NCI-H1417 (cell line): ENCODE measurements at places on chromosomes 7 and 10.

GRCh38 chr10:12158111-12158510 lies 28.6 kb downstream of the SEC61A2 start:
- no peak for DNase-seq

- DNase-seq, result no peak
Observed at GRCh38 chr7:151699928-151700319, 177.0 kb downstream of the PRKAG2 start.

- peak; percentile 19 for DNase-seq
Observed at GRCh38 chr10:53952698-53953630, 848.1 kb downstream of the PCDH15 start.

- DNase-seq, result no peak
Observed at GRCh38 chr10:131743190-131744151, 157.3 kb upstream of the PPP2R2D start.

DNA sequence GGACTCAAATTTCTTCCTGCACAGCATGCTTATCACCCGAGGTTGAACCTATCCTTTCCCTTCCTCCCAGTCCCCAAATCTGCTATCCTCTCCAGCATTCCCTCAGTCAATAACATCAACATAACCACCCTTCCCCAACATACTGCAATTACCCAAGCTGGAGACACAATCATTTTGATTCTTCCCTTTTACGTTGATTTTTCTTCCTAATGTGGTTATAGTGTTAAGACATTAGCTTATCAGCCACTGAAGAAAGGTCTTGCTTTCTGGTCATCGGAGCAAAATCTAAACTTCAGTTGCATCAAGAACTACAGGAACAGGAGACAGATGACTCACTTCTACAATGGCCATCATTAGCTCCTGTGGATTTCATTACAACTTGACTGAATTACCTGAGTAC lies 3.5 kb upstream of the HBP1 start:
- DNase-seq, result no peak

DNA sequence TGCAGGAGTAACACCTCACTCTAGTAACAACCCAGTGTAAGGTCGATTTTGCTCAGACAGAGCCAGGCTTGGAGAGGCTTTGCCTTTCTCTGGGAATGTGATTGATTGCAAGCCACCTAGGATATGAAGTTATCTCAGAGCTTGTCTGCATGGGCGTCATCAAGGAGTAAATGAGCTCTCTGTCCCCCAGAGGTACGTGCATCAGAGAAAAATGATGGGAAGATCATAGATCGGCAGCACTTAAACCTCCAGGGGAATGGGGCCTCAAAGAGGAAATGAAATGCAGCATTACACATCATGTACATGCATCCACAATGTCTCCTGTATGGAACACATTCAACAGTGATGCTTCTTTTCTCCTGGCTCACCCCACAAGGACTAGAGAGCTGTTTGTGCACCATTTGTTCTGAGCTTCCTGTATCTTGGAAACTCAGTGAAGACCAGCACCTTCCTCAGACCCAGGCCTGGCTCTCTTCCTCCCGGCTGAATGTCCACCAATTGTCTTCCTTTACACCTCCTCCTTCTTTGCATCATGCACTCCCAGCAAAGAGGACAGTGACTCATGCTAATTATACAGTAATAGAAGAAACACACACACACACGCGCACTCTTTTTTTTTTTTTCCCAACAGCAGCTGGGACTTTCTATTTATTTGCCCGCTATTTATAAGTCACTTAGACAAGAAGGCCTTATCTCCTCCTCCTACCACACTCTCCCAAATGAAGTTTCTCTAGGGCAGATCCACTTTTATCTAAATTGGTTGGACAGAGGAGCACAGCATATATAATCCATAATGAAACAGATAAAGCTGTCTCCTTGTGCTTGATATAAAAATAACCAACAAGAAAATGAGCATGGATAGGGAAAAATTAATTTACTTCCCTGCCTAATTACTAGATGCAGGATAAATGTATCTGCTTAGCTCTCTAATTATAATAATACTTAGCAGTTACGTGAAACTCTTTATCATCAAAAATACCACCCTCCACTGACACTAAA lies 990.7 kb downstream of the CCSER2 start:
- peak; percentile 40 for DNase-seq

- no peak for DNase-seq
Observed at GRCh38 chr10:78706256-78706655, 362.5 kb upstream of the ZMIZ1 start.

DNA sequence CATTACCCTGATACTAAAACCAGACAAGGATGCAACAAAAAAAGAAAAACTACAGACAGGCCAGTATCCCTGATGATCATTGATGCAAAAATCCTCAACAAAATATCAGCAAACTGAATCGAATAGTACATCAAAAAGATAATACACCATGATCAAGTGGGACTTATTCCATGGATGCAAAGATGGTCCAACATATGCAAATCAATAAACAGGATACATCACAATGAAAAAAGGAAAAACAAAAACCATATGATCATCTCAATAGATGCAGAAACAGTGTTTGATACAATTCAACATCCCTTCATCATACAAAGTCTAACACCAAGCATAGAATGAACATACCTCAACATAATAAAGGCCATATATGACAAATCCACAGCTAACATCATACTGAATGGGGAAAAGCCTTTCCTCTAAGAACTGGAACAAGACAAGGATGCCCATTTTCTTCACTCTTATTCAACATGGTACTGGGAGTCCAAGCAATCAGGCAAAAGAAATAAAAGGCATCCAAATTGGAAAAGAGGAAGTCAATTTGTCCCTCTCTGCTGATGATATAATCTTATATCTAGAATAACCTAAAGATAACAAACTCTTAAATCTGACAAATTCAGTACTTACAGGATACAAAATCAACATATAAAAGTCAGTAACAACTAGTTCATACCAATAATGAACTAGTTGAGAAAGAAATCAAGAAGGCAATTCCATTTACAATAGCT lies 48.8 kb upstream of the ASAH2 start:
- DNase-seq, result no peak

DNA sequence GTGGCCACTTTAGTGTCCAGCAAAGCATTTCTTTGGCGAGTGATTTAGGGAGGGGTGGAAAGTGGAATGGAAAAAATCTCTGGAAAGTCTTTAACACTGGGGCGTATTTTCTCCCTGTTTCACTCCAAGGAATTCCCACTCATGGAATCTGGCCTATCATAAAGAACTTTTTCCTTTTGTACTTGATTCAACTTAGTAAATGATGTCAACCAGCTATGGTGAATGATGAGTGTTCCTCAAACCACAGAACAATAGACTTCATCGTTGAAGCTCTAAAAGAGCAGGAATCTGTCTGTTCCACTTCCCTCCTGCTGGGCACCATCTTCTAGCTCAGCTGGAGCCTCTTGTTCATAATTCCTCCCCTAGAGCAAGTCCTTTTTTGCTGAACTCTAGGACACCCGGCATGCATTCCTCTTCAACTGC lies 66.5 kb downstream of the EPDR1 start:
- peak; percentile 1 for DNase-seq

DNA sequence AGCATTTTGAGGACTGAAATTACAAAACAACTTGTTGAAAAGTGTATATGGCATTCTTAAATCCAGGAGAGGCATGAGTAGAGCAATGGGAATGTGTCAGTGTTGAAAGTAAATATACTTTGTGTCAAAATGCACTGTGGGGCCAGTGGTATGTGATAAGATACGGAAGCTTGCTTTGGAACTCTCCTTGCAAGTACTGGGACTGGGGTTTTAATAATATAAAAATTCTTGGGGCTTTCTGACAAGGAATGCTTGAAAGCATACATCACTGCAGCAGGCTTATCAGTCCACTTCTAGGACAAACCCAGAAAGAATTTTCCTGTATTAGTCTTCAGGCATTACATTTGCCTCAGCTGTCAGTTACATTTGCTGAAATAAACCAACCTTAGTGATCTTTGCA lies 472.8 kb upstream of the FZD8 start:
- no peak for DNase-seq

DNA sequence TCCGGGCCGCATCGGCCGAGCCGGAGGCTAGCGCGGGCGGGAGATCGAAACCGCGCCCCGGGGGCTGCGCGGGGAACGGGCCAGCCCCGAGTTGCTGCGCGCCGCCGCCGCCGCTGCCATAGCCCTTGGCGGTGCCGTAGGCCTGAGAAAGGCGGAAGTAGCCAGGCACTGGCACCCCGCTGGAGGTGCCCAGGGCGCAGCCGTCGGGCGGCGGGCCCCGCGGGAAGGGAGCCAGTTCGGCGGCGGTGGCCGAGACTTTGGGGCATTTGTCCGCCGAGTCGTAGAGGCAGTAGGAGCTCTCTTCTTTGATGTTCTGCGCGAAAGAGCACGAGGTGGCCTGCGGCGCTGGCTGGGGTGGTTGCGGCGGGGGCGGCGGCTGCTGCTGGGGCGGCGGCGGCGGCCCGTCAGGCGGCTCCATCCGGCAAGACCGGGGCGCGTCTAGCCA lies 587 bp downstream of the HOXA10 start:
- peak; percentile 96 for DNase-seq

DNA sequence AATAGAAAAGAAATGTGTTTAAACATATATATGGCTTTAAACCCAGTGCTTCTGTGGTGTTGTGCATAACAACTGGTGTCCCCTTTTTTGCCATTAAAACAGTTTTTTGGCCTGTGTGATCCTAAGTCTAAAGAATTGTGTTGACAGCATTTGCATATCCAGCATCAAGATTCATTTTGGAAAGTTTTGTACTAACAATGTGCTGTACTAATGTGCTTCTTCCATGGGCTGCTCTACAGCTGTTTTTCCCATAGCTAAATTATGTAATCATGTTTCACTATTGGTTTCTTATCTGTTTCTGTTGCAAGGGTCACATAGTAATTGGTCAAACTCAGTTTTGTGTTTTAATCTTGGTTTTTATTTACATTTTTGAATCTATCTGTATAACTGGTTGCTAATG lies 5.5 kb downstream of the CNNM2 start:
- no peak for DNase-seq

- no peak for DNase-seq
Observed at GRCh38 chr10:29897999-29898716, 161.2 kb downstream of the JCAD start.

GRCh38 chr10:804191-804781 lies 114.8 kb upstream of the DIP2C start:
- no peak for DNase-seq

GRCh38 chr7:112654322-112655216 lies 135.6 kb downstream of the TMEM168 start:
- no peak for DNase-seq
